Choroid plexus epithelial cell (primary cell): ENCODE measurements at places on chromosomes 7 and 10.

- DNase-seq, result no peak
Observed at GRCh38 chr7:148374396-148375259, 215.9 kb upstream of the C7orf33 start.

DNA sequence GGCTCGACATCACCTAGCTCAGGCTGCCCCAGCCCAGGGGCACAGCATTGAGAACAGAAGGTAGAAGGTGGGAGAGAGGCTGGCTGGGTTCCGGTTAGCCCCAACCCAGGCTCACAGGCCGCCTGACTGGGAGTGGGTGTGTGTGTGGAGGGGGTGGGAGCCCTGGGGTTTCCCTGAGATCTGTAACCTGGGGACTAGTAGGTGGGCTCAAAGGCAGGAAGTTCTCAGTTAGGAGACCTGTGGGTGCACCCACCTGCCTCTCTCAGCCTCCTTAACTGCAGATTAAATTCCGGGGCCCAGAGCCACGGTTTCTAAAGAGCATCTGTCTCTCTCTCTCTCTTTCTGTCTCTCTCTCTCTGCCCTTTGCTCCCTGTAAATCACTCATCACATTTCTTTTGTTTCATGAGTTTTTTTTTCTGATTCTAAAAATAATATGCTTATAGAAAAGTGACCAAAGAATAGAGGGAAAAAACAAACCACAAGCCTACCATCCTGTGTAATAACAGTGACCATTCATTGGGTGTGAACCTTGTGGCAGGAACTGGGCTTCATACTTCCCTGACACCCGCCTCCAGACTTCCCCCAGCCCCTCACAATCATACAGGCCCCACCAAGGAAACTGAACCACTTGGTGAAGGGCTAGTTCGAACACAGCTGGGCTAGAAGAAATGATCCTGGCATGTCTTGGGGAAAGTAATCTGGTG, 83.4 kb upstream of the SMNDC1 start:
- no peak for DNase-seq

DNA sequence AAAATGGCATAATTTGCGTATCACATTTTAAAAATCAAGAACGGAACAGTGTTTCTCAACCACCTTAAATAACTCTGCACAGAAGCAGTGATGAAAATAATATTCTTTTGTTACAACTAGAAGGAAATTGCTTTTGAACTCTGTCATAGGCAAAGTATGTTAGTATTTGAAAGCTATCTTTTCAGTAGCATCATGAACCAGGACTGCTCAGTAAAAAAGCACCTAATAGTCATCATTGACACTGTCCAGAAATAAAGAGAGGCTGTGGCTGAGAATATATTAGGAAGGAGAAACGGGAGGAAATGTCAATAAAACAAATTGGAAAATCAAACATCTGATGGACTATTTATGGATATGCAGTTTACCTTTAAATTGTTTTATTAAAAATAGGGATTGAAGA, 237.2 kb upstream of the AKR1E2 start:
- peak; percentile 21 for DNase-seq

- DNase-seq, result no peak
Observed at GRCh38 chr10:97001183-97001991, 169.3 kb downstream of the LCOR start.

GRCh38 chr10:110395350-110396283, 90.9 kb upstream of the SMNDC1 start:
- peak; percentile 99 for DNase-seq

DNA sequence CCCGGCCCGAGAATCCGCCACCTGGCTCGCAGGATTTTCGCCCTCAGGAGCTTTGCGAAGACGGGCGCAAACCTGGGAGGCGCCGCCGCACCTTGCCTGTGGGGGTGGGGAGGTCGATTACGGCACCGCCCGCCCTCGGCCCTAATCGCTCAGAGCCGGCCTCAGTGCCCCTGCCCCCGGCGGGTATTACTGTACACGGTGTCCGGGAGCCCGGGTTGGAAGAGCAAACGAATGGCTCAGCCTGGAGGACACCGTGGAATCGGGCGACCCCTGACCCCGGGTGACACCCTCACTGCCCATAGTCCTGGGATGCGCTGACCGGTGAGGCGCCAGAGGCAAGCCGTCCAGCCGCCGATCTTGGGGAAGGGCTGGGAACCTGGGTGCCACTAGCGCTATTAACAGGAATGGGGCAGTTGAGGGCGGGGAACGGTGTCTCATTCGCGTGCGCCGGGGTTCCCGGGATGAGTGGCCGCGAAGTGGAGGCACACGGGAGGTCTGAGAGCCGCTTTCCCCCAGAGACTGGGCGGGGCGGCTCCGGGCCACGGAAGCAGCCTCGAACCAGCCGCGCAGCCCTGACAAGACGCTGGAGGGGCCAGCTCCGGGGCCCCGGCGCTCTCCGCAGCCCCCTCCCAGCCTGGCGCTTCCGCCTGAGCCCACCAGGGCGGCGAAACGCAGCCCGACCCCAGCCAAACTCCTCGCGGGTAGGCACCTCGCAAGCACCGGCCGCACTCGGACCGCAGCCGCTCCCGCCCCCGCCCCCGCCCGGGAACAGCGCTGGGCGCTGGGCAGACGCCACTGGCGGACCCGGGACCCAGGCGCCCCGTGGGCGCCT, 167.5 kb downstream of the NRF1 start:
- no peak for DNase-seq

GRCh38 chr10:110410329-110411046, 87.2 kb upstream of the DUSP5 start:
- peak; percentile 94 for DNase-seq

DNA sequence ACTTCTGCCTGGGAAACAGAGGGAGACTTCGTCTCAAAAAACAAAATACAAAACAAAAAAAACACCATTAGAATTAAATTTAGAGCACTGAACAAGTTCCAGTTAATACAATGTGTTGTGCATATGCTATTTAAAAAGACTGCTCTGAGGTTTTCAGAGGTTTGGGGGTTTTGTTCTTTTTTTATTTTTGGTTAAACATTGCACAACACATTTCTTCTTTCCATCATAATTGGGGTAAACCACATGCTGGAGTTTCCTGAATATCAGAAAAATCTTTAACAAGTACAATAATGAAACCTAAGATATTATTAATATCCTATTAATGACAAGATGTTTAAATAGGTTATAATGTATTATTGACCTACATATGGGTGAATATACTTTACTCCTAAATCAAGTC, 26.3 kb downstream of the IGF2BP3 start:
- no peak for DNase-seq

DNA sequence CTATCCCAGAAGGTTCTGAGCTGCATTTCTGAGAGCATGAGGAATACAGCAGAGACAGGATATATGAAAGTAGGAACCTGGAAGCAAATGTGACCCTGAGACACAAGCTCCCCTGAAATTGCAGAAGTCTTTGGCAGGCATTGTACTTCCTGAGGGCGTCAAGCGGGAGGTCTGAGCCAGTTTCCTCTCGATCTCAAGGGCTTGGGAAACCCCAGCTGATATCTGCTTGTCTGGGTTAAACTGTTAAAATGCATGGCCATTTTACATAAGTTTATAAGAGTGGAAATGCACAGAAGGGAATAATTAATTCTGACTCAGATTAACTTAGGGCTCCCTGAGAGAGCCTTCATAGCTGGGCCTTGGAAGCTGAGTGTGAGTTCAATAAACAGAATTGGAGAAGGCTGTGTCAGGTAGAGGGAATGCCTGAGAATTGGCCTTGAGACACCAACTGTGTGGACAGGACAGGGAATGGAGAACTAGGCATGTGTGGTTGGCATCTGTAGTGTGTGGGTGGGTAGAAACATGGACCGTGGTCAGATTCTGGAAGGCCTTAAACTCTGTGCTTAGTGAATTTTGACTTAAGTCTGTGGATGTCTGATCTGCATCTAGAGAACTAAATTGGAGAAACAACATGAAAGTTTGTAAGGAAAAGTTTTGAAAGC, 53.3 kb downstream of the WIPF3 start:
- DNase-seq, result no peak

- no peak for DNase-seq
Observed at GRCh38 chr10:4569151-4569550, 256.9 kb upstream of the AKR1E2 start.

- DNase-seq, result no peak
Observed at GRCh38 chr10:124482236-124482800, 20.7 kb downstream of the LHPP start.

- peak; percentile 66 for DNase-seq
Observed at GRCh38 chr10:88039496-88040200, 176.2 kb downstream of the PTEN start.

GRCh38 chr10:62029401-62029800, 127.9 kb downstream of the ARID5B start:
- no peak for DNase-seq

DNA sequence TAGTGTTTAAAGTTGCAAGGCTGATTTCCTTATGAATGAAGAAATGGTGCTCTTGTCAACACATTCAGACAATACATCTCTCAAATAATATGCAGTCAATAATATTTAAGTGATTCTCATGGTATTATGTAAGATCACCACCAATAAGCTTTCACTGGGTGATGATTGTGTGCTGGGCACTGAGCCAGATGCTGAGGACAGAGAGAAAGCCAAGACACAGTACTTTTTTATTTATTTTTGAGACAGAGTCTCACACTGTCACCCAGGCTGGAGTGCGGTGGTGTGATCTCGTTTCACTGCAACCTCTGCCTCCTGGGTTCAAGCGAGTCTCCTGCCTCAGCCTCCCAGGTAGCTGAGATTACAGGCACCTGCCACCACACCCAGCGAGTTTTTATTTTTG, 130.6 kb upstream of the LSM8 start:
- DNase-seq, result peak; percentile 15

- no peak for DNase-seq
Observed at GRCh38 chr10:1558906-1559305, 178.4 kb downstream of the ADARB2 start.
